ENCODE measurements at places on chromosomes 11 and 22. TPM values are rescaled to one million over a fixed set of nuclear protein-coding genes. Genes with fewer than 3 reads are reported as not detected.

CTSF gene
- total RNA-seq = not detected

GRIA4 gene
- not detected for total RNA-seq

IGSF9B gene
- 8.4 TPM for total RNA-seq

JHY gene
- 7.7 TPM for total RNA-seq

PLAAT4 gene
- total RNA-seq = 1.8 TPM

POU2AF2 gene
- total RNA-seq = not detected

BCO2 gene
- 1.2 TPM for total RNA-seq

INPP5J gene
- total RNA-seq = 5.2 TPM

CENATAC gene
- total RNA-seq = 30.0 TPM

SCGB2A2 gene
- total RNA-seq = not detected

OR10D3 gene
- not detected for total RNA-seq

FAM118A gene
- total RNA-seq = 72.6 TPM

CHRNA10 gene
- total RNA-seq = 1.2 TPM

HTR3A gene
- not detected for total RNA-seq

CEND1 gene
- total RNA-seq = 0.20 TPM

MB gene
- total RNA-seq = not detected

NKAPD1 gene
- 18.2 TPM for total RNA-seq

MPPED2 gene
- total RNA-seq = not detected

ART5 gene
- total RNA-seq = 0.72 TPM

SCT gene
- not detected for total RNA-seq

MCM5 gene
- total RNA-seq = 49.6 TPM

SSH3 gene
- 30.0 TPM for total RNA-seq

HEPHL1 gene
- not detected for total RNA-seq

PYGM gene
- 0.65 TPM for total RNA-seq

XKR3 gene
- total RNA-seq = not detected

PGA4 gene
- total RNA-seq = not detected

APOBEC3H gene
- not detected for total RNA-seq

POTEH gene
- not detected for total RNA-seq

KRTAP5-7 gene
- total RNA-seq = not detected

GGT1 gene
- 1.5 TPM for total RNA-seq

FAM227A gene
- total RNA-seq = 1.5 TPM

Measured in chondrocyte (in vitro differentiated cells).